IMR-90 (cell line): ENCODE measurements at places on chromosomes 7 and 10. TPM values are rescaled to one million over a fixed set of nuclear protein-coding genes. Genes with fewer than 3 reads are reported as not detected.

DNA sequence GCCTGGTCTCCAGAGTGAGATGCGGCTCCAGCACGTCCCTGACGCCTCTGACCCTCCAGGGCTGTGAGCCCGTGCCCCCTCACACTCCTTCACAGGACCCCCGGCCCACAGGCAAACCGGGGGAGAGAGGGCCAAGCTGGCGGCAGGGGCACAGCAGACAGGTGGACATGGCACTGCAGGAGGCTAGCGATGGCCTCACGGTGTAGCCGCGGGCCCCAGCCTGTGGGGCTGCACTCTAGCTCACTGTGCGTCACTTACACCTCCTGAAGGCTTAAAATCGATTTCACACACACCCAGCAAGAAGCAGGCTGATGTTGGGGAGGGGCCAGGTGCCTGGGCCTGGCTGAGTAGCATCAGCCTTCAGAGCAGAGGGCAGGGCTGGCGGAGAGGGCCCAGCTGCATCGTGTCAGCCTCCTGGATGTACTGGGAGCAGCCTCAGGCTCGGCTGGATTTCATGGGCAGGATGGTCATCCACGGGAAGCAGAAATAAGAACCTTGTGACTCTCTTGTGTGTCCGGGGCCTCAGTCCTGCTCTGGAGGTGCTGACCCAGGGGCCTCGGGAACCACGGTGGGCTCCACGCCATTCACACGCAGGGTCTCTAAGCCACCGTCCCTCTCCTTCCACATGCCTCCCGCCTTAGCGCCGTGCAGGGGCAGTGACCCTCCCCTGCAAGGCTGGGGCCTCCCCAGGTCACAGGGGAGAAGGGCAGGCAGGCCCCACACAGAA, 19.4 kb upstream of the KNDC1 start:
- DNase-seq = no peak

Gene TAS2R4
- 0.09 and 0.14 TPM in 2 replicates for polyA plus RNA-seq

- DNase-seq = no peak
Measured at GRCh38 chr10:96369890-96370583, 11.2 kb upstream of the OPALIN start.

Gene SLC26A3
- not detected in 2 replicates for polyA plus RNA-seq

- peak; percentile 64 for DNase-seq
Measured at GRCh38 chr7:106757846-106758245, 96.9 kb upstream of the CCDC71L start.

- no peak for DNase-seq
Measured at GRCh38 chr10:13891128-13892000, 304.6 kb downstream of the PRPF18 start.

DNA sequence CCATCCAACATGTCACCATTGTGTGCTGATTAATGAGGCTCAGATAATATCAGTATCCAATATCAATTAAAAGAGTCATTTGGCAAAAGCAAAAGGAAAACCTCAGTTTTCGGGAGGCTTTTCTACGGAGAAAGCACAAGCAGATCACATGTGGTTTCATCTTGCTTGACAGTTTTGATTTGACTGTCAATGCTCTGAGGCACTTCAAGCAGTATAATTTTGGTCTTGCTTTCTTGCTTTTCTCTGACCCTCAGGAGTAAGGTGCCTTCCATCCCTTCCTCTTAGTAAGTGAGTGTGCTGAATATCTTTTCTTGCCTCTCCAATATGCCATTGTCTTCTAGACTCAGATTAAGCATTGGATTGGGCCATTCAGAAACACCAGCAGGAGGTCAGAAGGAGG, 115.5 kb upstream of the CALCR start:
- no peak for DNase-seq

- peak; percentile 40 for DNase-seq
Measured at GRCh38 chr7:131383417-131384285, 56.0 kb downstream of the MKLN1 start.

DNA sequence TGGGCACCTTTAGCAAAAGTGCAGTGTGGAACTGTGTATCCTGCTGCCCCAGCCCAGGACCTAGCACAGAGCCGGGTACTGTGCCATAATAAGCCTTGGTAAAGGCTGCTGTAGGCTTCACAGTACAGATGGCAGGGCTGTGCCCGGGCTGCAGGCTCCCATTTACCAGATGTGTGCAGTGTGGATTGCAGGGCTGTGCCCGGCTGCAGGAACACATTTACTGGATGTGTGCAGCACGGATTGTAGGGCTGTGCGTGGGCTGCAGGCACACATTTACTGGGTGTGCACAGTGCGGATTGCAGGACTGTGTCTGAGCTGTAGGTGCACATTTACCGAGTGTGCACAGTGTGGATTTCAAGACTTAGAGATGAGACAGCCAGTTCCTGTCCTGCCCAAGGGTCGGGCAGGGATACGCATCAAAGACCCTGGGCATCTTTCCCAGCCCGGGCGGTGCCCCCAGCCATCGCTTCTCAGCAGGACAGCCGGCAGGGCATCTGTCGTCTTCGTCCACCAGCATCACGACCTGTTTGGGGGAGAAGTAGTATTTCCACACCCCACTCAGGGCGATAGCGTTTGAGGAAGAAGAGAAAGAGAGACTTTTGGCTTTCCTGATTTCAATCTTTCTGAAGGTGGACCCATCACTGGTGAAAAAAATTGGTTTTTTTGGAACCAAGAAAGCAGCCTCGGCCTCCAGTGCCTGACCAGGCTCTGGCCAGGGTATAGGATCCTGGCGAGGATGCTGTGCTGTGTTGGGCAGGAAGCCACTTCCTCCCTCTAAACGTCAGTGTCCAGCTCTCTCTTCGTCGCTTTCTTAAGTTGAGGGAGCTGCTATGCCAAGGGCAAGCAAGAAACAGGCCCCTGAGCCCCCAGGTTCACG, 180.8 kb downstream of the CUX1 start:
- no peak for DNase-seq

Gene MAD1L1
- 29.0 and 31.5 TPM in 2 replicates for polyA plus RNA-seq

DNA sequence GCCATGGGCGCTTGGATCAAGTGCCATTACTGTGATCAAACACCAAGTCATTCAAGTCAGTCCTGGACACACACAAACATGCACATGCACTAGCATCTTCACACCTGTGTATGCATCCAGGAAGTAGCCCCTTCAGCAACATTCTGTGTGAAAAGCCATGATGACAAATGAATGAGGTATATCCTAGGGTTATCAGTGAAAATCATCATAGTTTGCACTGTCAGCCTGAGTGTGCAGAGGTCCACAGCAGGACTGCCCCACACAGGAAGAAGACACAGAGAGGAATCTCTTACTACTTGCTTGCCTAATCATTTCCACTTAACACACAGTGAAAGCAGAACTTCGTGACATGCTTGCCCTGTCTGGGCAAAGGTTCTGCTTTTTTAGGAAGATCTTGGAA, 184.0 kb upstream of the ADO start:
- DNase-seq = no peak

DNA sequence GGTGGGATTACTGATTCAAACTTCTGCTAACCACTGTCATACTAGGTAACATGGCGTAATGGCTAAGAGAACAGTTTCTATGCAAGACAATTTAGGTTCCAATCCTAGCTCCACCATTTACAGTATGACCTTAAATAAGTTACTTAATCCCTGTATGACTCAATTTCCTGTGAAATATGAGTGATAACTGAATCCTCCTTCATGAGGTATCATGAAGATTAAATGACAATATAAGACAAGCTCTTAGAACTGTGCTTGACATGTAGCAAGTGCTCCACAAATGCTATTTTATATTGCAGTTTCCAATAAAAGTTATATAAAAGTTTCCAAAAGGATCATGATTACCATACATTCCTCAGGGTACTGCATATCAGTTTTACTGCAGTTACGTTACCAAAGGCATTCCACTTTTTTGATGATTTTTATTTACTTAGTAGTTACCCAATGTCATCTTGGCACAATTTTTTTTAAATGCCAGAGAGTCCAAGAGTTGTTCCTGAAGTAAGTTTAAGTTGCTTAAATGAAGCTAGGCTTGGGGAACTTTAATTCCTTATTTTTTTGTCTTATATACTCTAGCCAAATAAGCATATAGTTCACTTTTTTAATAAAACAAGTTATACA, 7.1 kb downstream of the DOCK4 start:
- DNase-seq = peak; percentile 54

- no peak for DNase-seq
Measured at GRCh38 chr7:148773334-148773733, 74.6 kb downstream of the CUL1 start.

Gene CPXM2
- polyA plus RNA-seq = not detected in 2 replicates

Gene CHST15
- polyA plus RNA-seq = 0.10 and 0.14 TPM in 2 replicates

- no peak for DNase-seq
Measured at GRCh38 chr10:76925636-76926405, 711.8 kb downstream of the KCNMA1 start.

- no peak for DNase-seq
Measured at GRCh38 chr7:7706101-7706511, 12.3 kb downstream of the RPA3 start.

Gene HOXA1
- polyA plus RNA-seq = 1.7 and 1.8 TPM in 2 replicates
